NCI-H524 (cell line): ENCODE measurements at places on chromosomes 1 and 21.

- no peak for DNase-seq
Measured at GRCh38 chr1:80064524-80064923, 1058.0 kb upstream of the ADGRL4 start.

DNA sequence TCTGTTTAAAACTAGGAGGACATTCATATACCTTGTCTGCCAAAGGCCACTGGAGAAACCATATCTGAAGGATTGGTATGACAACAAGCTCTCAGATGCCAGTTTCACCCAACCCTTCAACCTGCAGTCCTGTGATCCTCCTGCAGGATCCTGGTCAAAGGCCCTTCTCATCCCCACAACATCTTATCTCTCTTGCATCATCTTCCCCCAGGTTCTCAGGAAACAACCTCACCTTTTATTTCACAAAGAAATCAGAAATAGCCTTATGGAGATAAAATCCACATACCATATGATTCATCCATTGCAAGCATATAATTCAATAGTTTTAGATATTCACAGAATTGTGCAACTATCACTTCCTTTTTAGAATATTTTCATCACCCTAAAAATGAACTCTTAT, 104.0 kb upstream of the DSCAM start:
- no peak for DNase-seq

DNA sequence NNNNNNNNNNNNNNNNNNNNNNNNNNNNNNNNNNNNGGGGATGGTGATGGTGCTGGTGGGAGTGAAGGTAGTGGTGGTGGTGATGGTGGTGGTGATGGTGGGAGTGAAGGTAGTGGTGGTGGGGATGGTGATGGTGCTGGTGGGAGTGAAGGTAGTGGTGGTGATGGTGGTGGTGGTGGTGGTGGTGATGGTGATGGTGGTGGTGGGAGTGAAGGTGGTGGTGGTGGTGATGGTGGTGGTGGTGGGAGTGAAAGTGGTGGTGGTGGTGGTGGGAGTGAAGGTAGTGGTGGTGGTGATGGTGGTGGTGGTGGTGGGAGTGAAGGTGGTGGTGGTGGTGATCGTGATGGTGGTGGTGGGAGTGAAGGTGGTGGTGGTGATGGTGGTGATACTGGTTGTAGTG, 93.6 kb downstream of the CRYAA start:
- DNase-seq: no peak

GRCh38 chr1:109826446-109826845, 62.7 kb upstream of the EPS8L3 start:
- no peak for DNase-seq

GRCh38 chr1:184221087-184221486, 165.7 kb upstream of the C1orf21 start:
- no peak for DNase-seq
